ENCODE measurements at places on chromosomes 12 and 14.
A peak's percentile ranks its signal among the peaks of the same experiment; 100 is the strongest.

- DNase-seq: no peak
Observed at GRCh38 chr12:93763746-93764147, 86.6 kb downstream of the CRADD start.

DNA sequence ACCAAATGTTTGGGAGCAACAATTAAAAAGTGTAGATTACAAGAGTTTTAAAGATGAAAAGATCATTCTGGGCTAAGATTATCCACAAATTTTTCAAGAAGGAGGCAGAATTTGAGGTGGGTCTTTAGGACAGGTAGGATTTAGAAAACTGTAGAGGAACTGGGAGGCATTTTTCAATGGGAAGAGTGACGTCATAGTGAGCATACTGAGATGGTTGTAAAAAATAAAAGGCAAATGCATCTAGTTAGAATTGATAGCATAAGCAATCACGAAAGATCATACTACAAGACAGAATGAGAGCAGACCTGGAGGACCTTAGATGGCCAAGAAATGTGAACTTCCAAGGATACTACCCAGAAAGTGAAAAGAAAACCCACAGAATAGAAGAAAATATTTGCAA, 131.6 kb upstream of the G2E3 start:
- no peak for DNase-seq

- DNase-seq: no peak
Observed at GRCh38 chr14:64929014-64929359, 13.6 kb downstream of the GPX2 start.

DNA sequence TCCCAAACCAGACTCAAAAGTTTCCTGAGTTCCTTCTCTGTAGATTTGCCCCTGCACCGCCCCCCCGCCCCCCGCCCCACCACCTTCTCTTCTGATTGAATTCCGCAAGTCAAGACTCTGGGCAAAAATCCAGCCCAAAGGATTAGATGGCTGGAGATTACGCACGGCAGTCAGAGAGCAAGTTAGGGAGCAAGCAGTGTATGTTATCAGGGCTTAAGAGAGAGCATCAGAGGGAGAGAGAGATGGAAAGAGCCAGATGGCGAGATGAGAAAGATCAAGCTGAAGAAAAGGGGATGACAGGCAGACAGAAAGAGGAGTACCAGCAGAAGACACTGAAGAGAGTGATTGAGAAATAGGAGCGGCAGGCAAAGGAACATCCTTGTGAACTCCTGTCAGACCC, 13.9 kb upstream of the ANKRD33 start:
- DNase-seq: no peak

DNA sequence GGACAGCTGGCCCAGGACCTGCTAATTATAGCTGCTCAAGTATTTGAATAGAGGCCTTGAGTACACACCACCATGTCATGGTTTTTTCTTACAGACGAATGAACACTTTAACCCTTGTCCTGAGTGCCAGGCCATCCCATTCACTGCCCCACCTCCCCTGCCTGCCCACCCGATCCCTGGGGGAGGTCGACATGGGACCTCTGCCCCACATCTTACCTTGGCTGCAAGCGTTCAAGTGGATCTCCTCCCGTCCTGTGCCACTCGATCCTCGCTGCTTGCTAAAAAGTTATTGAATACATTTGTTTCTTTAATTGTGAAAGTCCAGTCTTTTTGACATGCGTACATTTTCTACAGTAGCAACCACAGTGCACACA, 10.3 kb downstream of the RTL1 start:
- DNase-seq: no peak

DNA sequence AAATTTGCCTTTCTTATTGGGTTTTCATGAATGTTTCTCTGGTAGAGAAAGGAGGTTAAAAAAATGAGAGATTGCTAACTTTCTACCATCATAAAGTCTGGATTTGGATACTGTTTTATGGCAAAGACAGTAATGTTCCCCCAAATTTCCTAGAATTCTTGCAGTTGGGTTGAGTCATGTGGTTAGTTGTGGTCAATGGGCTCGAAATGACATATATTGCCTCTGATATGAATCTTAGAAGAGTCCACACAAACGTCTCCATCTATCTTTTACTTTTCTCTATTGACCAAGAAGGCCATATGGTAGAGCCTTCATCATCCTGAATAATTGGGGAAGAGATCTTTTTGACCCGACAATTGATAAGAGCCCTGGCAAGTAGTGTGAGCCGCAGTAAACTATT, 119.5 kb upstream of the PMCH start:
- DNase-seq: no peak

GRCh38 chr14:80133457-80133856, 77.8 kb downstream of the DIO2 start:
- DNase-seq: no peak

DNA sequence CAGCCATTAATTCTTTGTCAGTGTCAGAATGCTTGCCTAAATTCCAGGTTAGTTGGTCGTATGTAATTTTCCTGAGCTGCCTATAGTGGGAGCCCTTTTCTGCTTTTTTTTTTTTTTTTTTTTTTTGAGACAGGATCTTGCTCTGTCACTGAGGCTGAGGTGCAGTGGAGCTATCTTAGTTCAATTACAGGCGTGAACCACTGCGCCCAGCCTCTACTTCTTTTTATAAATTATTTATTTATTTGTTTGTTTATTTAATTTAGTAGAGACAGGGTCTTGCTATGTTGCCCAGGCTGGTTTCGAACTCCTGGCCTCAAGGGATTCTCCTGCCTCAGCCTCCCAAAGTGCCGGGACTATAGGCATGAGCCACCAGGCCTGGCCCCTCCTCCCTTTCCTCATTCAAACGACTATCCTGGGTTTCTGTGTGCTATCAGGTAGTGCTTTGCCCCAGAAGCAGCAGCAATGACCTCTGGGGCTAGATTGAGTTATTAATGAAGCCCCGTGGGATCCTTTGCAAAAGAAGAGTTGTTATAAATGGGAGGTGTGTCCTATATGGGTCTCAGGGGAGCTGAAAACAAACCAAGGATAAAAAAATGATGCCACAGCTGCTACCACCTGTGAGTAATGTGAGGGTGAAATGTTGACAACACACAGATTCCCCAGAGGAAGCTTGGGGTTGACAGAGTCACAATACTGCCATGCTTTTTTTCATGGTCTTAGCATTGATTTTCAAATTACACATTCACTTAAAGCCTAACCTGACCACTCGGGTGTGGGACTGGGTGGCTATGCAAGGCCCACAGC, 34.6 kb upstream of the NFKBIA start:
- DNase-seq: no peak

DNA sequence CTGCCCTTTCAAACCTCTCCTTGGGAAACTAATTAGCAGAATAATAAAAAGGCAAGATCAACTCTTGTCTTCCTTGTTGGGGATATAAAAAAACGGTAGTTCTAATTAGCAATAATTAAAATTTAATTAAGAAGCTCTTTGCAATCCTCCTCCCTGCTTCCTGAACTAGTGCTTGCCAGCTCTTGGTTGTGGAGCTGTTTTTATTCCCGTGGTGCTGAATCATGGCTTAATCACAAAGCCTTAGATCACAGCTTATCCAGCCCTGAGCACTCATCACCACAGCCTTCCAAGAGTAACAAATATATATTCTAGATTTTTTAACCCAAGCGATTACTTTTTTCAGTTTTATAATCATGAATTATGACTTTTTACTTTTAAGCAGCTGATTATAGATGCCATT, 63.2 kb upstream of the INSM2 start:
- peak; percentile 20 for DNase-seq

DNA sequence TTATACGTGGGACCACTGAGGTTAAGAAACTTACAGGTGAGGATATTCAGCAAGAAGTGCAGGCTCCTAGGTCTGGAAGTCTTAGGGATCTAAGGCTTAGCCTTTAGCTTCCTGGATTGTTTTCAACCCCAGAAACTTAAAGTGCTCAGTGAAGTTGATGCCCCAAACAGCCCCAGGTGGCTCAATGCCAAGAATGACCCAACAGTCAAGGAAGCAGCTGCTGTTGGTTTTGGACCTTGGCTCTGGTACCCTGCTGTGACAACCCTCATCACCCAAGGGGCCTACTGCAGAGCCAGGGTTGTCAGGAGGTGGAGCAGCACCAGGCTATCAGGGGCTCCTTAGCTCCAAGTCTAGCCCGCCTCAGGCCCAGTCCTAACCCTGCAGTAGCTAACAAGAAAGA, 36.8 kb downstream of the VDR start:
- DNase-seq: no peak

- no peak for DNase-seq
Observed at GRCh38 chr14:94370524-94370910, 17.9 kb downstream of the SERPINA1 start.

GRCh38 chr12:110622582-110622981, 8.7 kb downstream of the TCTN1 start:
- peak; percentile 10 for DNase-seq

DNA sequence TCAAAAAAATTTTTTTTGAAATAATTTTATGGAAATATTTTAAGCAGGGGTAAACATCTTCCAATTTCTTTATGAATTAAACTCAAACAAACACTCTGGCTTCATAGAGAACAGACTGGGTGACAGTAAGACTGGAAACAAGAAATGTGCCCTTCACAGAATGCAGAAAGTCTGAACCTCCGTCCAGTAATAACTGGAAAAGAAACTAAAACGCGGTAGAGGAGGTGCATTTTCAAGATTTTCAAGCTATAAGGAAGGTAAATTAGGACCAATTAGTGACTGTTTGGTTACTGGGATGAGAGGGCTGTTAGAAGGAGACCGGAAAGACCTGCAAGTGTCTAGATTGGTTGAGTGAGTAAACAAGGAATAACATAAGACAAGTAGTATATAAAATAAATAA, 245.7 kb downstream of the CEP128 start:
- DNase-seq: no peak

- no peak for DNase-seq
Observed at GRCh38 chr12:46402451-46402850, 29.9 kb upstream of the SLC38A2 start.

- DNase-seq: no peak
Observed at GRCh38 chr12:92035477-92035876, 110.2 kb downstream of the BTG1 start.

- no peak for DNase-seq
Observed at GRCh38 chr12:23349564-23349963, 599.9 kb downstream of the SOX5 start.

GRCh38 chr12:121610239-121611149, 15.8 kb upstream of the ORAI1 start:
- DNase-seq: no peak

DNA sequence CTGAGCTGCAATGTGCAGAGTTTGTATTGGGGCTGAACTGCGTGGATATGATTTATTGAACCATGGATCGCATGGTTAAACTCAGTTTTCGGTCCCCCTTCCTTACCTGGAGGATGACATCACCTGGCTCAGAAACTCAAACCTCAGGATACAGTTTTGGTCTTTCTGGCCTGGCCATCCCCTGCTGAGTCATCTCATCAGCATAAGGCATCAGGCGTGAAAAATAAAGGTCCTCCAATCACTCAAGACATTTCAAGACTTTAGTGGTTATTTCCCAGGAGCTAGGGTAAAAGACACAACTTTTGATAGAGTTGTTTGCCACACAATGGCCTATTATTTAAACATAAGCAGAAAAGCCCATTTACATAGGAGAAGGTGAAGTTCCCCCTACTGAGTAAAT, 631.1 kb upstream of the TMEM132C start:
- no peak for DNase-seq

DNA sequence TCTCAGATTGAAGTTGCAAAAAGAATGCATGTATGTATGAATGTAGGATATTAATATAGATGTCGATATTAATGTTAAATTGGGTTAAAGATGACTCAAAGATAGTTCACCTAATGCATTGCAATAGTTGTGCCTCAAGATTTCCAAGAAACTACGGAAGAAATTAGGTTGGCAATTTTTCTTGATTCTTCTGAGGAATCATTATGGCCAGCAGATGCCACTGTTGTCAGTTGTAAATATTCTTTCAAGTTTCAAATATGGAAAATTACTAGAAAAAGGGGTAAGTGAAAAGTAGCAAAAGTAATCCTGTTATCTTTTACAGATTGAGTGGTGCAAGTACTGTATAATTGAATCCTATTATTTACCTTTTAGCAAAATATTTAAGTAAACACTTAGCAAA, 202.1 kb downstream of the ADAMTS20 start:
- no peak for DNase-seq

DNA sequence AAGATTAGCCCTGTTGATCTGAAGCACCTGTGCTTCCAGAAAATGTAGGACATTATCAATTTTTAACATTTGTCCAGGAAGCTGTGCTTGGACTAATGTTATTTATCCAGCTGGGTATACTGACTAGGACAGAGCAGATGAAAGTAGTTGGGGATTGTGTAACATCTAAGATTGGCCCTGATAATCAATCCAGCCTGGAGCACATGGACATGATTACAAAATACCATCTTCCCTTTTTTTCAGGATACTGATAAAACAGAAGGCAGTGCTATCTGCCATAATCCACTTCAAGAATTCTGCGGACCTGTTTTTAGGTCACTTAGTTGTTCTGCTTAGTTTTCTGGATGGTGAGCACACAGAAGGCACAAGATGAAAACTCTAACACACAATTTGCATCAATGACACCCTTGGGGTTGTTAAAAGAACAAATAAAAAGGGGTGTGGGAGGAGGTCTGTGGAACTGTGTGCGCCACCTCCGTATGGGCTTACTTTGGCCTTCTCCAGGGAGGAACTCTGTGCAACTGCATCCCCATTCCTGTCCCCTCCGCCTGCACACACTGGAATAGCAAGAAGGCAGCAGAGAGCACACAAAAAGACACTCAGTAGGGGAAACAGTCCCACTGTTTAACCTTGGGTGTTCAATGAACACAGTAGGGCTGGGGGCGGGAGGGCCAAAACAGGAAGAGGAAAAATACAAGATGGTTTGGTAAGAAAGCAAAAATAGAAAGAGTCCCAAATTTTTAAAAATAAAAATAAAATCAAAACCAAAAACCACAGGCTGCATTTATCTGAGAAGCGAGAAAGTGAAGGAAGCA, 31.1 kb upstream of the DUSP6 start:
- DNase-seq: no peak

DNA sequence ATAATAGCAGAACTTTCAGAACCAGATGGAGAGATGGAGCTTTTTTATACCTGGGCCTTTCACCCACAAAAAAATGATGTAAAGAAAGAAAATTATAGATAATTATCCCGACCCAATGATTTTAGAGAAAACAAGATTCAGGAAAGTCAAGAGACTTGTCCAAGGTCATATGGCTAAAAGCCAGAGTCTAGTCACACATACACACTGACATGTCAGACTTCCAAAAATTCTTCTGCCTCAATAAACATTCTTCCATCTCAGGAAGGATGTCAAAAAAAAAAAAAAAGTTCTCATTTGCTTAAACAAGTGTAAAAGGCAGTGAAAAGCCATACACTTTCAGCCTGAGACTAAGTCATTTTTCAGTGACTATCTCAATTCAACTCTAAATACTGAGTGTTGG, 116.0 kb downstream of the PRICKLE1 start:
- DNase-seq: no peak

DNA sequence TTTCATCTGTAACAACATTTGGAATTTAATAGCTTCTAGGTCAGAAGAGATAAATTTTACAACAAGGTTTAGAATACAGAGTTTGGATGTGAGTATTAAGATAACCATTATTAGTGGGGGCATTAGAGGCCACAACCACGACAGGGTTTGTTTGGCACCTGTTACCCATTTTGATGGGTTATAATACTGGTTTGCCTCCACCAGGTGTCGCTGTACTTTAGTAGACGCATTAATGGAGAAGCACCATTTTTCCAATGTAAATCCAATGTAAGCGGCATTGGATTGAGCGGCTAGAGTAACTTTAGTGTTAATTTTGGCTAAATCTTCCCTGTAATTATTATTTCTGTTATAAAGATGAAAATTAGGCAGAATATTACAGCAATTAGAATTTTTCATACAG, 136.2 kb downstream of the SLCO1B3 start:
- peak; percentile 49 for DNase-seq

- no peak for DNase-seq
Observed at GRCh38 chr12:77895699-77896098, 65.0 kb downstream of the NAV3 start.
